GM23248 (cell line): ENCODE measurements at places on chromosomes 11 and 22. TPM values are rescaled to one million over a fixed set of nuclear protein-coding genes. Genes with fewer than 3 reads are reported as not detected.

The CHADL gene
- 0.22 and 1.1 TPM in 2 replicates for total RNA-seq

The UPK3A gene
- total RNA-seq: not detected in 2 replicates

DNA sequence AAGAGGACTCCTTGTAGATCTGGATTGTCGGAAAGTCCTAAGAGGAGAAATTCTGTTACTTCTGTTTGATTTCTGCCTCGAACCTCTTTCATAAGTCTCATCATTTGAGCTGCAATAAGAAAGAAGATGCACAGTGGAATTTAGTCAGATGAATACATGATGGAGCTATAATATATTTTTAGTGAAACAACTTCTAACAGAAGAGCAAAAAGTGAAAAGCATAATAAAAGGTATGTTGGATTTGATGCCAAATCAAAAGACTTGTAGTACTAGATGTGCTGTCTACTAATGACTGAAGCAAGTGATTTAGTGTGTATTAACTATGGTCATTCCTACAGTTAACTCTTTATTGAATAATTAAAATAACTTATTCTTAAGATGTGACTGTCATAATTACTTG, at the start of gene OR5AP2:
OR5AP2 (minus strand) TSS at position 101 of the 400 bp plus-strand sequence; CDS start at position 101, 0 bp downstream.
- H3K27me3 ChIP-seq: no peaks in the 10 kb centered on the region
- H3K4me1 ChIP-seq: no peaks in the 10 kb centered on the region
- DNase-seq: no peak
- H3K27ac ChIP-seq: no peak within 1 kb of the TSS
- H3K4me3 ChIP-seq: no peak within 1 kb of the TSS
- no peaks in the 10 kb centered on the region for H3K36me3 ChIP-seq

DNA sequence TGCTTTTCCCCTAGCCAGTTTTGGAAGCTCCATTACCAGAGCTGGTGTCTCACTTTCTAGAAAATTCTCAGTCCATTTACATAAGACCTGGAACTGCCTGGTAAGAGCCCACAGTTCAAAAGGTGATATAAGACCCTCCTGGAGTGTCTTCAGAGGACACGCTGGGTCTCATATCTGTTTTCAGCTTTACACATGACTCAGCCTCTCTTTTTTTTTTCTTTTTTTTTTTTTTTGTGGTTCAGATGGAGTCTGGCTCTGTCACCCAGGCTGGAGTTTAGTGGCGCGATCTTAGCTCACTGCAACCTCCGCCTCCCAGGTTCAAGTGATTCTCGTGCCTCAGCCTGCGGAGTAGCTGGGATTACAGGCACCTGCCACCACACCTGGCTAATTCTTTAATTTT, 30.7 kb downstream of the WEE1 start:
- H3K27ac ChIP-seq: no peak overlapping the region
- H3K36me3 ChIP-seq: no peaks in the 10 kb centered on the region
- H3K4me3 ChIP-seq: no peak overlapping the region
- no peak for DNase-seq
- H3K27me3 ChIP-seq: no peaks in the 10 kb centered on the region
- 0 out of 2 replicates have a peak, but pooled peaks cover 3% of the 10 kb centered on the region for H3K4me1 ChIP-seq

DNA sequence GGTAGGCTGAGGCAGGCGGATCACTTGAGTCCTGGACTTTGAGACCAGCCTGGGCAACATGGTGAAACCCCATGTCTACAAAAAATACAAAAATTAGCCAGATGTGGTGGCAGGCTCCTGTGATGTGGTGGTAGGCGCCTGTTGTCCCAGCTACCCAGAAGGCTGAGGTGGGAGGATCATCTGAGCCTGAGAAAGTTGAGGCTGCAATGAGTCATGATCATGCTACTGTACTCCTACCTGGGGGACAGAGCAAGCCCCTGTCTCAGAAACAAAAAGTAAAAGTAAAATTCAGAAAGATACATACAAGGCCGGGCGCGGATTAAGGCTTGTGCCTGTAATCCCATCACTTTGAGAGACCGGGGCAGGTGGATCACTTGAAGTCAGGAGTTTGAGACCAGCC, 6.3 kb downstream of the LDHAL6A start:
- H3K27me3 ChIP-seq: no peaks in the 10 kb centered on the region
- no peaks in the 10 kb centered on the region; the same call in 1 of the 2 replicates for H3K4me1 ChIP-seq
- no peaks in the 10 kb centered on the region for H3K36me3 ChIP-seq

GRCh38 chr11:27234961-27235360, 128.1 kb downstream of the CCDC34 start:
- no peak for DNase-seq
- no peaks in the 10 kb centered on the region for H3K36me3 ChIP-seq
- H3K27ac ChIP-seq: peak overlapping the region; percentile 95
- no peaks in the 10 kb centered on the region for H3K27me3 ChIP-seq
- 0 out of 2 replicates have a peak overlapping the region, but pooled peaks have one; percentile 20 for H3K4me3 ChIP-seq
- H3K4me1 ChIP-seq: peaks cover 70% of the 10 kb centered on the region

- no peaks in the 10 kb centered on the region; the same call in 1 of the 2 replicates for H3K27me3 ChIP-seq
- no peak overlapping the region for H3K27ac ChIP-seq
- H3K36me3 ChIP-seq: no peaks in the 10 kb centered on the region
- H3K4me3 ChIP-seq: no peak overlapping the region
- H3K4me1 ChIP-seq: no peaks in the 10 kb centered on the region
Observed at GRCh38 chr11:63262547-63262946, 19.1 kb upstream of the SLC22A25 start.

GRCh38 chr22:41565403-41566054, 4.7 kb downstream of the CSDC2 start:
- no peaks in the 10 kb centered on the region for H3K36me3 ChIP-seq
- peak overlapping the region; percentile 60 for H3K27ac ChIP-seq
- DNase-seq: peak; percentile 87

DNA sequence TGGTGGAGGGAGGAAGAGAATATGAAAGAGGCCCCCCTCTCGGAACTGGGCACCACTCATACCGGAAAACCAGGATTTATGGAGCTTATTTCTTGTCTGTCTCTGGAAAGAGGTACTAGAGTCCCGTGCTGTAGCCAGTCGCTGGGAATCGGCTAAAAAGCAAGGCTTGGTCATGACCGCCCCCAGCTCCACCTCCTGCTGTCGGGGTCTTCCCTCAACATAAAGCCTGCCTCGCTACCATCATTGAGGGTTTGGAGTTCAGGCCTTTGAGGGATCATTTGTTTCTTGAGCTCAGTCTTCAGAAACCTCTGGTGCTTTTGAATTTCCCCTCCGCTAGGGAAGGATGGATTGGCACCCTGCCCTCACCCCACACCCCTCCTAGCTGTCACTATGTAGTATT, 97.1 kb downstream of the TSPAN18 start:
- no peaks in the 10 kb centered on the region; the same call in 1 of the 2 replicates for H3K27me3 ChIP-seq
- H3K4me1 ChIP-seq: no peaks in the 10 kb centered on the region
- H3K36me3 ChIP-seq: no peaks in the 10 kb centered on the region
- H3K4me3 ChIP-seq: no peak overlapping the region
- H3K27ac ChIP-seq: no peak overlapping the region
- DNase-seq: no peak

- H3K27me3 ChIP-seq: no peaks in the 10 kb centered on the region
- peaks cover 4% of the 10 kb centered on the region; the same call in 1 of the 2 replicates for H3K4me1 ChIP-seq
- H3K36me3 ChIP-seq: no peaks in the 10 kb centered on the region
- DNase-seq: peak; percentile 67
- peak overlapping the region; percentile 99 for H3K4me3 ChIP-seq
Observed at GRCh38 chr11:57513911-57514537, 1.5 kb downstream of the SLC43A1 start.

DNA sequence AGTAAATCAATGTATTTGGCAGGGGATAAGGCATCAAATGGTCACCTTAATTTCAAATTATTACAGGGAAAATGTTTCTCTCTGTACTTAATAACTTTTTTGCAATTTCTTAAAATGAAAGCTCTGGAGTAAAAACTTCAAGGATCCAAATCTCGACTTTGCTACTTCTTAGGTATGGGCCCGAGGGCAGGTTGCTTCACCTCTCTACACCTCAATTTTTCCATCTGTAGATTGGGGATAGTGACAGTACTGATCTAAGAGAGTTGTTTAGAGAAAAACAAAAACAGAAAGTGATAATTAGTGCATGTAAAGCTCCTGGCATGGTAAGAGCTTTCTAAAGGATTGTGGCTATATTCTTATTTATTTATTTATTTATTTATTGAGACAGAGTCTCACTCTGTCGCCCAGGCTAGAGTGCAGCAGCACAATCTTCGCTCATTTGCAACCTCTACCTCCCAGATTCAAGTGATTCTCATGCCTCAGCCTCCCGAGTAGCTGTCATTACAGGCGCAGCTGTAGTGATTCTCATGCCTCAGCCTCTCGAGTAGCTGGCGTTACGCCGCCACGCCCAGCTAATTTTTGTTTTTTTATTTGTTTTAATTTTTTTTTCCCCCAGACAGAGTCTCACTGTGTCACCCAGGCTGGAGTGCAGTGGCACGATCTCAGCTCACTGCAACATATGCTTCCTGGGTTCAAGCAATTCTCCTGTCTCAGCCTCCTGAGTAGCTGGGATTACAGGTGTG, 2.3 kb upstream of the TFIP11 start:
- H3K4me3 ChIP-seq: no peak overlapping the region
- no peaks in the 10 kb centered on the region for H3K27me3 ChIP-seq
- DNase-seq: no peak
- H3K27ac ChIP-seq: no peak overlapping the region

DNA sequence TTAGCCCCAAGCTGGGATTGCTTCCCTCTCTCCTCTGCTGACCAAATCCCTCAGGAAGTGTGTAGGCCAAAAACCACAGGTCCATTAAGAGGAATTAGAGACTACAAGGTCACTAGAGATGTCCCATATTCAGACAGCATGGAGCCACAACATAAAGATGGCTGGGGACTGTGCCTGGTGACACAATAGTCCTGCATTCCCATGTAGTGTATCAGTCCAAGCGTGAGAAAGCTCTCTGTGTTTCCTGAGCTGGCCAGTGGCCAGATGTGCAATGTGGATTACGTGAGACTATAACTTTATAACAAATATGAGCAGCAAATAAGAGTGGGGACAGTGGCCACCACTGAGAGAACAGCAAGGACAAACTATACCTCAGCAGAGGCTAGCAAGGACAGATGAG, 7.6 kb upstream of the MS4A10 start:
- H3K27me3 ChIP-seq: peaks cover 19% of the 10 kb centered on the region; the same call in 1 of the 2 replicates
- peak; percentile 95 for DNase-seq
- H3K4me3 ChIP-seq: no peak overlapping the region
- peak overlapping the region; percentile 52 for H3K27ac ChIP-seq
- H3K4me1 ChIP-seq: peaks cover 17% of the 10 kb centered on the region

DNA sequence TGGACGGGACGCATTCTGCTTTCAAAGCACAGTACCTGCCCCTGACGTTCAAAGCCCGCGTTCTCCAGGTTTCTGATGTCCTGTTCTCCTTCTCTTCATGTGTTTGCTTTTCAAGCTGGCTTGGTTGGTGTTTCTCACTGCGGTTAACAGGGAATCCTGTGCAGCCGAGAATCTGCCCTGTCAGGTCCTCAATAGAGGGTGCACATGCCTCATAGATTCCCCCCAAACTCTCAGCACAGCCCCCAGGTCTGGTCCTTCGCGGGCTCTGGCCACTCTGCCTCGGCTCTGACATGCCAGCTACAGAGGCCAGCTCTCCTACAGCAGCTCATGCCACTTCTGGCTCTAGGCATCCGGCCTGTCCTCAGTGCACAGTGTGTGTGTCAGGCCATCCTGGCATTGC, 1343.8 kb downstream of the TBC1D22A start:
- H3K27ac ChIP-seq: no peak overlapping the region
- H3K27me3 ChIP-seq: no peaks in the 10 kb centered on the region
- no peak overlapping the region for H3K4me3 ChIP-seq
- DNase-seq: no peak

GRCh38 chr11:4183410-4184057, 88.9 kb downstream of the RRM1 start:
- H3K36me3 ChIP-seq: no peaks in the 10 kb centered on the region
- no peak overlapping the region for H3K4me3 ChIP-seq
- H3K4me1 ChIP-seq: no peaks in the 10 kb centered on the region
- no peak overlapping the region for H3K27ac ChIP-seq
- no peaks in the 10 kb centered on the region for H3K27me3 ChIP-seq
- no peak for DNase-seq
